Regular cardiac myocyte (primary cell): ENCODE measurements at places on chromosomes 13 and 19. TPM values are rescaled to one million over a fixed set of nuclear protein-coding genes. Genes with fewer than 3 reads are reported as not detected.

ATP12A gene
- total RNA-seq, result not detected in 2 replicates

NOVA2 gene
- under 0.01 TPM in 2 replicates for total RNA-seq

HOMER3 gene
- 80.9 and 123 TPM in 2 replicates for total RNA-seq

CD70 gene
- total RNA-seq, result not detected in 2 replicates

IZUMO1 gene
- total RNA-seq, result not detected in 2 replicates

SMAD9 gene
- total RNA-seq, result 4.8 and 5.0 TPM in 2 replicates

SLC17A7 gene
- 0.19 and 1.1 TPM in 2 replicates for total RNA-seq

FFAR3 gene
- not detected in 2 replicates for total RNA-seq

PPM1N gene
- total RNA-seq, result 0.96 and 2.3 TPM in 2 replicates

SLC27A1 gene
- 9.2 and 35.0 TPM in 2 replicates for total RNA-seq

GPALPP1 gene
- total RNA-seq, result 28.2 and 28.8 TPM in 2 replicates

BBC3 gene
- total RNA-seq, result 10.2 and 16.1 TPM in 2 replicates

ETHE1 gene
- total RNA-seq, result 75.3 and 94.1 TPM in 2 replicates

ZNF578 gene
- 3.5 and 6.2 TPM in 2 replicates for total RNA-seq

ZNF284 gene
- 2.5 and 3.7 TPM in 2 replicates for total RNA-seq
